Upper lobe of right lung (tissue), 1 donor: ENCODE measurements at places on chromosomes 2 and 18.

DNA sequence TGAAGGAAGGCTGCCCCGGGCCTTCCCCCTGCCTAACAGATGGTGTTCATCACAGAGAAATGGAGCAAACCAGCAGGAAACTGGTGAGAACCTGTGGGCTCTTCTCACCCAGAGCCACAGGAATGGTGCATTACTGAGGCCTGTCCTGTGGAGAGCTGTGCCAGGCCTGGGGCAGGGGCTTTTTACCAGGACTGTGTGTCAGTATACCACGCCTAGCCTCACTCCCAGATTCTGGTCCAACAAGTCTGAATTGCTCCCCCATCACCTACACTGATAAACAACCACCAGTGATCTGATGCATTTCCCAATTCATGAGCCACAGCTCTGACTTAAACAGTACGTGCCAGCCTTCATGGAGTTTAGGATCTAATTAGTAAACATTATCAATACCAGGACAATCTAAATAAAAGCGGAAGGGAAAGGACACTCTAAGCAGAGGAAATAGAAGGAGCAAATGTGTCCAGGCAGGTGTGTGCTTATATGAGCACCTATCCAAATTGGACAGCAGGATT is 8.9 kb upstream of the DGUOK start:
- H3K36me3 ChIP-seq: no peaks in the 10 kb centered on the region
- H3K4me1 ChIP-seq: no peaks in the 10 kb centered on the region
- H3K27ac ChIP-seq: no peak overlapping the region
- no peak for DNase-seq
- no peak overlapping the region for H3K4me3 ChIP-seq

- DNase-seq: peak; percentile 71
- no peak overlapping the region for H3K27ac ChIP-seq
- H3K27me3 ChIP-seq: peaks cover 5% of the 10 kb centered on the region
- H3K36me3 ChIP-seq: no peaks in the 10 kb centered on the region
- no peak overlapping the region for H3K4me3 ChIP-seq
These were observed 21.0 kb downstream of the SNORC start for GRCh38 chr2:232890896-232891601.

- no peaks in the 10 kb centered on the region for H3K27me3 ChIP-seq
- H3K36me3 ChIP-seq: no peaks in the 10 kb centered on the region
- DNase-seq: no peak
- H3K4me3 ChIP-seq: no peak overlapping the region
- H3K27ac ChIP-seq: no peak overlapping the region
These were observed 36.1 kb downstream of the TMEM163 start for GRCh38 chr2:134682726-134683125.

- H3K36me3 ChIP-seq: peaks cover 19% of the 10 kb centered on the region
- H3K4me1 ChIP-seq: no peaks in the 10 kb centered on the region
- H3K4me3 ChIP-seq: no peak overlapping the region
- H3K27me3 ChIP-seq: no peaks in the 10 kb centered on the region
- peak; percentile 37 for DNase-seq
These were observed 22.9 kb downstream of the SLC66A2 start for GRCh38 chr18:79928563-79928960.

DNA sequence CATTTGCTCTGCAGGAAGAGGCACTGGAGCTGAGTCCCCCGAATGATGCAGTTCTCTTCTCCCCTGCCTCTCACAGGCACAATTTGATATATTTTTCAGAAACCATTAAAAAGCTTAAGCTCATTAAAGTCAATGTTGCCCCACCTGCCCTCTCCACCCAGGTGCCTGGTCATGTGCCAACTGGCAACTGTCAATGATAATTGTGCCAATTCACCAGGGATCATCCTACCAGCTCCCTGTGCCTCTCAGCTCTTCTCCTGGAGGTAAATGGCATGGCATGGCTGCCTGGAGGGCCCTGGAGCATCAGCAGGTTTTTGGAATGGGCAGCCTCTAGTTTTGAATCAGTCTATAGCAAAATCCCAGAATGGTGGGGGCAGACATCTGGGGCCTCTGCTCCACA is 279.6 kb upstream of the ID2 start:
- H3K4me3 ChIP-seq: no peak overlapping the region
- H3K36me3 ChIP-seq: no peaks in the 10 kb centered on the region
- no peak for DNase-seq
- H3K27me3 ChIP-seq: no peaks in the 10 kb centered on the region
